ENCODE measurements at places on chromosomes 11 and 22.

- DNase-seq, result no peak
These were observed 111.2 kb upstream of the SNX19 start for GRCh38 chr11:131027491-131027890.

- peak; percentile 56 for DNase-seq
These were observed 948 bp upstream of the MRTFA start for GRCh38 chr22:40637183-40638150.

DNA sequence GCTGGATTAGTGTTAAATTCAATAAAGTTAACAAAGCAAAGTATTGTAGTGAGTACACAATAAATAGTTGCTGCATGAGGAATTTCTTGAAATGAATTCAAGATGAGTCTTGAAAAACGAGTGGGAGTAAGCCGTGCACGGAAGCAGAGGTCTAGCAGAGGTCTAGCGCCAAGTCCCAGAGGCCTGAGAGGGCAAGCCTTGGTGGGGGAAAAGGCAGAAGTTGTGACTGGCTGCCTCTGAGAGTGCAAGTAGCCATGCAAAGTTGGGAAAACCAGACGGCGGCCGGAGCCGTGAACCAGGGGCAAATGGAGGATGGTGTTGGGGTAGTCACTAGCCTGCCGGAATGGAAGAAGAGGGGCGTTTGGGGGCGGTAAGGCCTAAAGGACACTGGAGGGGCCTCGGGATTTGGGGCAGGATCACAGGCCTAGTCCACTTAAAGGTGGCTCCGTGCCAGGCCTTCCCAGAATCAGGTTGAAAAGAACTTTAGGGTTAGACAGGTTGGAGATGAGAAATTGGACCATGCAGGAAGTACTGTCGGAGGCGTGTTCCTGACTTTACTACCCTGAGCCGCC lies 379 bp upstream of the SLC3A2 start:
- peak; percentile 88 for DNase-seq

DNA sequence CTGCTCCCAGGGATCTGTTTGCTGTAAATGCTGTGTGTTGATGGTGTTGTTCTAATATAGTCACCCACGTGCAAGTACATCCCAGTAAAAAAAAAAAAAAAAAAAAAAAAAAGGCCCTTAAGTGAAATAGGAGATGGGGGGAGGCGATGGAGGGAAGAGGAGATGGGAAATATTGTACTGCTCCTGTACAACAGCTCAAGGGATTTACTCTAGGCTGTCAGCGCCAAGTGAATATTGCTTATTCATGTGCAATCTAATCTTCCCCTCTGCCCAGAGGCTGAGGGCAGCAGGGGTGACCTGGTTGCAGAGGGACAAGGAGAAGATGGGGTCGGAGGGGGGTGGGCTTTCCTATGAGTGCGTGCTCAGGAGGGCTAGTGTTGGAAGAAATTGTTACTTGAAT lies 206.2 kb upstream of the CADM1 start:
- DNase-seq, result no peak

- no peak for DNase-seq
These were observed 13.6 kb downstream of the ZC3H12C start for GRCh38 chr11:110106713-110107274.
